ENCODE measurements at places on chromosomes 1 and 21. TPM values are rescaled to one million over a fixed set of nuclear protein-coding genes. Genes with fewer than 3 reads are reported as not detected.

Gene ADAR
- 224 TPM for total RNA-seq

Gene TTC22
- 10.2 TPM for total RNA-seq

Gene BTBD8
- 2.4 TPM for total RNA-seq

Gene SH3BGR
- total RNA-seq, result 1.1 TPM

Gene HTR6
- total RNA-seq, result not detected

All from activated naive CD4-positive, alpha-beta T cell treated with anti-CD3 and anti-CD28 coated beads, Interleukin-2, amount 10 ng/mL, durations not matched to agents 5 hours and 36 hours (primary cell).